Effector memory CD4-positive, alpha-beta T cell (primary cell): ENCODE measurements at places on chromosomes 7 and 10.

- DNase-seq, result no peak
Measured at GRCh38 chr10:79124066-79124465, 55.3 kb downstream of the ZMIZ1 start.

- DNase-seq, result no peak
Measured at GRCh38 chr10:79376078-79376628, 28.9 kb downstream of the PPIF start.

GRCh38 chr10:28914701-28915100 lies 237.4 kb downstream of the BAMBI start:
- DNase-seq, result no peak

- no peak for DNase-seq
Measured at GRCh38 chr7:116582806-116583444, 58.1 kb downstream of the CAV1 start.

DNA sequence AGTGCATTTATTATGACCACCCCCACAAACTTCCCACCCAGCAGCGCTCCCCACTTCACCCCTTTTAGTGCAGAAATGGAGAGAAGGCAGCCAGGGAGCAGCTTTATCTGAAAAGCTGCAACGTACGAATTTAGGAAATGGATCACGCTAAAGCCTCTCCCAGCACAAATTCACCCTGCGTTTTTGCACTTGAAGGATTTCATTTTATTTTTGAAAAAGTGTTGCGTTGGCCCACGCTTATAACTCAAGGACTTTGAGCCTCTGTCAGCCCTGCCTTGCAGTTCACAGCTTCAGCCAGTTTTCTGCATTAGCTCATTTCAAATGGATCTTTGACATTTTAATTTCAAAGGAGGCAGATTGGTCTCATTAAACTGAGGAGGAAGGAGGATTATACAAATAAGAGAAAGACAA lies 556.1 kb downstream of the KCNMA1 start:
- DNase-seq, result no peak

- no peak for DNase-seq
Measured at GRCh38 chr10:128481152-128481840, 355.1 kb upstream of the MKI67 start.

GRCh38 chr7:73727952-73728351 lies 8.5 kb upstream of the STX1A start:
- DNase-seq, result no peak

DNA sequence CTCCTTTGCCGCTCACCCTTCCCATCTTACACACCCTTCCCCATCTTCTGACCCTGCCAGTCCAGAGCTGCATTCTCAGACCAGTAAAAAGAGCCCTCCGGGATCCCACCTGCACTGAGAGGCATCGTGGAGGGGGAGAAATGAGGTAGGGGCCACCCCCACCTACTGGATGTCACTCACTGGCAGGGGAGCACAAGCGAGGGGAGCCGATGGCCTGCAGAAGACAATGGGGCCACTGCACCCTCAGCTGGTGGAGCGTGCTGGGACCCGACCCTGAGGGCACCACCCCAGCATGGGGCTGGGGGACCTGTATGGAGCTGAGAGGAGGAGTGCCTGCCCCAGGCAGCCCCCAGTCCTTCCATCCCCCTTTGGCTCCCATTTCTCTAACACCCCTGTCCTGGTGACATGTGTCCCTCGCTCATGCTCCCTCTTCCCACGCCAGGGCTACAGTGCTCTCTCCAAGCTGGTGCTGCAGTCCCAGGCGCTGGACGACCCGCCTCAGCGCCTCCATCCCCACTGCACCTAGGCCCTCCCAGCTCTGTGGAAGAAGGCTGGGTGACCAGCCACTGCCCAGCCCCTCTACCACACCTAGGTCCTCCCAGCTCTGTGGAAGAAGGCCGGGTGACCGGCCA lies 49.8 kb downstream of the RASGEF1A start:
- DNase-seq, result no peak

DNA sequence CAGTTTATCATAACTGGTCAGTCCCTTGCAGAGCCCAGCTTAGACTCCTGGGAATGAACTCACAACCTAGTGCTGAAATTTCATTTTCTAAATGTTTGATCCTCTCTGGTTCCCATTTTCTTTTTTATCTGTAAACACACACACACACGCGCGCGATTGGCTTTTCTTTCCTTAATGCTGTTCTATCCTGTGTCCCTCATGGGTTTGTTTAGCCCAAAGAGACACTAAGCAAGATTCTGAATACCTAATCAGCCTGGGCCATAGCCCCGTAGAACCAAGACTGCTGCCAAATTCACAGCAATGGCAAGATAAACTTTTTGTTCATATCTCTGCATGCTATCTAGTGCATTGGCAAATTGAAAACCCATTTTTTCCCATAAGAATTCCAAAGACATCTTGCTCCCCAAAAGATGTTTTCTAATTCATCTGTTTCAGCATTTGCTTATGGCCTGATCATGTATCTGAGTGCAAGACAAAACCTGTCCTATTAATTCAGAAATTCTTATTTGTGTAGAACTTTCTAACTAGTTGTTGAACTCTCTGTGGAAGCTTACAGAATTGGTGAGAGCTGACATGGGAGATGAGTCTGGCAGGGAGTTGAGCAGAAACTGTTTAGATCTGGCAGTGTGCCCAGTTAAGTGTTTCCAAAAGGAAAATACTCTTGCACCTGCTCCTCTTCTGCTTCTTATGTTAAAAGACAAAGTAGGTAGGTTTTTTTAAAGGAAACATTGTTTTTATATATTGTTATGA lies 1.8 kb upstream of the IFIT1 start:
- DNase-seq, result no peak

DNA sequence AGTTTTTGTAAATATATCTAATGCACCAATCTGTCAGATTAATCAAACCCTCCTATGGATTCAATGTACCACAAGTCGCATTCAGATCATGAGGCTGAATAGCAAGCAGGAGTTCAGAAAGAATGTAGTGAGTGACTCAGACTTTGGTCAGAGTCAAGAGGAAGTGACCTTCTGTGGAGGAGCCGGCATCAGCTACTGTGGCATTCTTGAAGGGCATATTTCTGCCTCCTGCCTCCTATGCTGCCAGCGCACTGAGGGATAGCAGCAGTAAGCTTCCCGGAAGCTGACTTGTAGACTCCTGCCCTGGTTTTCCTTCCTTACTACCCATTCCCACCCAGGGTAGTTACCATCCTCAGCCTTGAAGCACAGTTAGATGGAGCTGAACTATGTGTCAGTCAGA lies 867.5 kb downstream of the NRG3 start:
- no peak for DNase-seq

DNA sequence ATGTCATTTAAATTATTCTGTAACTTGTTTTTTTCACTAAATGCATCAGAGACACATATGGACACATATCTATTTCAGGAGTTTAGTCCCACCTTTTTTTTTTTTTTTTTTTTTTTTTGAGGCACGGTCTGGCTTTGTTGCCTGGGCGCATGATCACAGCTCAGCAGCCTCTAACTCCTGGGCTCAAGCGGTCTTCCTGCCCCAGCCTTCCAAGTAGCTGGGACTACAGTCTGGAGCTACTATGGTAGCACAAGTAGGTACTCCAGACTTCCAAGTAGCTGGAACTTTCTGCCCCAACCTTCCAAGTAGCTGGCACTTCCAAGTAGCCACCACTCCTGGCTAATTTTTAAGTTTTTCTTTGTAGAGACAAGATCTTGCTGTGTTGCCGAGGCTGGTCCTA lies 407.7 kb downstream of the GALNT17 start:
- no peak for DNase-seq

DNA sequence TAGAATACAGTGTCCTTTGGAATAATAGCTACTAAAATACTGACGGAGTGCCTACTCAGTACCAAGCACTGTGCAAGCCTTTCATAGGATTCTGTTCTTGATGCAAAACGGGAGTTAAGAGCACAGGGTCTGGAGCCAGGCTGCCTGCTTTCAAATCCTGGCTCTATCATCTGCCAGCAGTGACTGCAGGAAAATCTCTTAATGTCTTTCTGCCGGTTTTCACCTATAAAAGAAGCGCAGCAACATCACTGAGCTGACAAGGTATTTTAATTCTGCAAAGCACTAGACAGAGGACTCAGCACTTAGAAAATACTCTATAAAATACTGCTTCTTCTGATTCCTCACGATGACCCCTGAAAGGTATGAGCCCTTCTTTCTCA lies 659 bp downstream of the FIGNL1 start:
- no peak for DNase-seq

DNA sequence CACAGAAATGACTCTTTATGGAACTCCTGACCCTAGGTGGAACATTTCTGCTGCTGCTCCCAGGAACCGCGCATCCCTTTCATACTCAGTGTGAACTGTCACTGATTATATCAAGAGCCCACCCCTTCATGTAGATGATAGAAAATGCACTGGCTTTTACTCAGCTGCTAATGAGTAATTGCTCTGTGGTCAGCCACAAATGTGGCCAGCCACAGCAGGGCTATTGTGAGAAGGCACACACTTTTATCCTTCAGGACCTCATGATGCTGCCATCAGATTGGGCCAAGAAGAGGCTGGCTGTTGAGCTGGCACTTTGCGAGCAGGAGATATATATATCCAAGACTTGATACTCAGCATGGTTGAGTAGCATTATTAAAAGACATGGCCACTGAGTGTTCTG lies 124.7 kb downstream of the CFAP58 start:
- DNase-seq, result no peak
